Kidney epithelial cell (primary cell): ENCODE measurements at places on chromosomes 13 and 19. TPM values are rescaled to one million over a fixed set of nuclear protein-coding genes. Genes with fewer than 3 reads are reported as not detected.

GRCh38 chr13:98504029-98504351 lies 72.9 kb downstream of the STK24 start:
- DNase-seq, result no peak

GRCh38 chr19:17580470-17581144 lies 25.2 kb downstream of the COLGALT1 start:
- no peak for DNase-seq

GRCh38 chr19:8269724-8270123 lies 38.4 kb downstream of the CD320 start:
- DNase-seq, result no peak

- peak; percentile 23 for DNase-seq
These were observed 68.7 kb downstream of the ZAR1L start for GRCh38 chr13:32246468-32246867.

GRCh38 chr13:31875134-31875533 lies 135.8 kb downstream of the RXFP2 start:
- DNase-seq, result no peak

DNA sequence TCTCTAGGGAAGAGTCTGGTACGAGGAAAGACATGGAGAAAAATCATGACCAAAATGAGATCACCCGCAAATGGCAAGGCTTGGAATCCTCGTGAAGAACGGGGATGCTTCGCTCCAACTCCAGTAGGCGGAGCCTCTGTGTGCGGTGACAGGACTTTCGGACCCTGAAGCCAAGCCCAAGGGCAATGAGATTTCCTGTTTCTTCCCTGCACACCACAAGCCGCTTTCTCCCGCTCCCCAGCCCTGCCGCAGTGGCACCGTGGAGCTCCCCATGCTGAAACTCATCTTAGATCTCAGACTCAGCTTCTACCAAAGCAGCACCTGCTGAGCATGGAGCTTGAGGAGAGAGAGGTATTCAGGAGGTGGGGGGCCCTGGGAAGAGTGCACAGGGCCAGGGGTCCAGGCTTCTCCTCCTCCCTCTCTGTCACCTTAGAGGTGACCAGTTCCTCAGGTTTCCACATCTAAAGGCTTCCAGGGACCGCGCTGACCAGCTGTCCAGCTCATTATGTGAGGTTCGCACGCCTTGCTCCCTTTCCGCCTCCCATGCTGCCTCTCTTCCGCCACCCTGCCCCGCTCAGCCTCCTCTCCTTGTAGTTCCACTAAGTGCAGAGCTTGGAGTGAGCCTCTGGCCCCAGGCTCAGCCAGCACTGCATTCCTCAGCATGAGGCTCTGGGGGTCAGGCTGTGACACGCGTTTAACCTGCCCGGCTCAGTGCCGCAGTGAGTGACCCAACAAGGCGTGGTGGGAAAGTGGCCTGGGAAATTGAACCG lies 153.8 kb upstream of the SOX1 start:
- no peak for DNase-seq

- no peak for DNase-seq
These were observed 553.1 kb downstream of the EFNB2 start for GRCh38 chr13:105982219-105982930.

- no peak for DNase-seq
These were observed 192.3 kb downstream of the MZT1 start for GRCh38 chr13:72534951-72535640.

DNA sequence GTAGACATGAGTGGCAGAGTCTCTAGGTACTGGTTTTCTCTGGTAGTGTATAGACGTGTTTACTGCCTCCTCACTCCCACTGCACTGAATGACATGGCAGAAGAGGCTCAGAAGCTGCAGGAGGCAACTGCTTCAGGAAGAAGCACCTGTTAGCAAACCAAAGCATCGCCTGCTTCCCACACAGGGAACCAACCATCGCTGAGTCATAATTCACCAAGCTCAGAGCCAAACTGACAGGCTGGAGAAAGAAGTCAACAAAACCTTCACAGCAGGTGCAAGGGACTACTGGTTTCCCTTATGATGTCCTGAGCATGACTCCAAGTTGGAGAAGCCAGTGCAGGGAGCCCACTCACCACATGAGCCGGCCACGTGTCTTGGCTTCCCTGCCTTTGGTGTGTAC lies 69.8 kb downstream of the KCTD12 start:
- no peak for DNase-seq

DNA sequence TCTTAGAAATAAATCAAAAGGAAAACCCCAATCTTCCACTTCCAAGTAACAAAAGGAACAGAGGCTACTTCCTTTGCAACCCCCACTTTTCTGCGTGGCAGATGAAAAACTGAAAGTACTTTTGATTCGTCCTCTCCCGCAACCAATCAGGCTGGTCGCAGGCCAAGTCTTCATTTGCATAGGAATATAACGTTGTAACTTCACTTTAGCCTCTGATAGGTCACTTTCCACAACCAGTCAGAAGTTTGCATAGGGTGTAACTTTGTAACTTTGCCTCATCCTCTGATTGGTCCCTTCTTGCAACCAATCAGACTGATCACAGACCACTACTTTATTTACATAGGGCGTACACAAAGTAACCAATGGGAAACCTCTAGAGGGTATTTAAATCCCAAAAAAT lies 37.2 kb downstream of the TGDS start:
- DNase-seq, result no peak

LGALS16 gene
- not detected in 2 replicates for total RNA-seq

HCN2 gene
- 0.13 and 0.48 TPM in 2 replicates for total RNA-seq
